ENCODE measurements at places on chromosomes 4 and X. TPM values are rescaled to one million over a fixed set of nuclear protein-coding genes. Genes with fewer than 3 reads are reported as not detected.

The ETDB gene
- polyA plus RNA-seq: not detected

DNA sequence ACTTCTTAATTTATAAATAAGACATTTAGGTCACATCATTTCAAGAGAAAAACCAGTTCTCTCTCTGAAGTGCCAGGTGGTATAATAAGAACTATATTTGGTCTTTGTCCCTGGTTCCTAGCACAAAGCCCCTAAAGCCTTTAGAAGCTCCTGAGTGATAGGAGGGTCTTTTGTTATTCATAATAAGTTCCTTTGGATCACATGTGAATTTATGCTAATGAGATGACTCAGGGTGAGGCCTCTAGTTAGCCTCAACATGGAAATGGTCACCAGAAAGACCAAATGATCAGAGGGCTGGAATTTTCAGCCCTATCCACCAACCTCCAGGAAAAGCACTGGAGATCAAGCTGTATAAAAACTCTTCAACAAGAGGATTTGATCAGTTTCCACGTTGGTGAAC lies 68.1 kb upstream of the BLTP1 start:
- no peak for DNase-seq

GRCh38 chr4:180557348-180557747 lies 1685.9 kb upstream of the TENM3 start:
- DNase-seq: no peak

The HHIP gene
- 0.87 TPM for polyA plus RNA-seq

- peak; percentile 62 for DNase-seq
These were observed 162.4 kb upstream of the IL15 start for GRCh38 chr4:141473952-141474351.

DNA sequence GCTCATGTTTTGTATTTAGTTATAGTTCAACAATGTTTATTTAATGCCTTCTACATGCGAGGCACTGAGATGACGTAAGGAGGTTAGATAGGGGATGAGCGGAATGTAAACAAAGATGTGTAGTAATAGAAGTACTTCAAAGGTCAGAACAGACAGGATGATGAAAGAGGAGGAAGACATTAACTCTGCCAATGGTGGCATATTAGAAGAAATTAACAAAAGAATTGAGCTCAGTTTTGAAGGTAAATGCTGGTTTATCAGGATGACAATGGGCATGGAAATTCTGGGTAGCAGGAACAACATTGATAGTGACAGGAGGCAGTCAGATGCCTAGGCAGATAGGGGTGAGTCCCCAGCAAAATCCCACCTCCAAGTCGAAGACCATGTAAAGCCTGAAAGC lies 62.3 kb upstream of the PGRMC2 start:
- no peak for DNase-seq

DNA sequence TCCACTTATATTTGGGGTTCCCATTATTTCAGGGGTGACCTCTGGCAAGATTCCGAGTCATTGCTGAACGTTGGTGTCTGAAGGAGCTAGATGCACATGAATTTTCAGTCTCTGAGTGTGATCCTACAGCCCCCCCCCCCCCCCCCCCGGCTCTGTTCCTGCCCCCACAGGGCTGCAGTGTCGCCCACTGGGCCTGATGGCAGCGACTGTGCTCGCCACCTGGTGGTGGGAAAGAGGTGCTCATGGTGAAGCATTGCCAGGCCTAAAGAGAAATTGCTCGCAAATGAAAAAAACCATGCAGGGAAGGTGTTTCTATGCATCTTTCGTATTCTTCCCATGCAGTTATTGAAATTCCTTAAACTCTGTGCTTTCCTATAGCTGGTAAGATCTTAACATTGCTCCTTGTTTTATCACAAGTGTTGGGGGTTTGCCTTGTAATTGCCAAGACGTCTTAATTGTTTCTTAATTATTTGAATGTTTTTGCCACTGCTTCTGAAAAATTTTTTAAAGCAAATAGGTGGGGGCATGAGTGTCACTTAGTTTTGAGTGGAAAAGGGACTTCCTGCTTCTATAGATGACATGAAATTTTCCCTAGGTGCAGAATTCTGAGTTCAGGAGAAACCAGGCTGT lies 63.2 kb downstream of the CLDN22 start:
- no peak for DNase-seq

DNA sequence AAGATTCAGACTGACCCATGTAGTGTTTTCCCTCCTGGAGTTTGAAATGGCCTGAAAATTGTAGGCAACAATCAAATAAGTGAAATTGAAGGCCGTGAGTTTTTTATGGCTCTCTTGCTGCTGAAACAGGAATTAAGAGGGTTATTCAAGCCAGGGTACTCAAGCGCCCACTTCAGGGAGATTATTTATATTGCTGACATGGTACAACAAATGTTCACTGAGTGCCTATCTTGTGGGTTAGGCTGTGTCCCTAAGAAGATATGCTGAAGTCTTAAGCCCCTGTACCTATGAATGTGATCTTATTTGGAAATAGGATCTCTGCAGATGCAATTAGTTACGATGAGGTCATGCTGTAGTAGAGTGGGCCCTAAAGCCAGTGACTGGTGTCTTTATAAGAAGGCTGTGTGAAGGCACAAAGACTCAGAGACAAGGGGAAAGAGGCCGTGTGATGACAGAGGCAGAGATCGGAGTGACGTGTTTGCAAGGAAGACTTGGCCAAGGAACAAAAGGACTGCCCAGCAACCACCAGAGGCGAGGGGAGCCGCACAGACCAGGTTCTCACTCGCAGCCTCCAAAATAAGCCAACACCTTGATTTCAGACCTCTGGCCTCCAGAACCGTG lies 72.9 kb downstream of the MED28 start:
- no peak for DNase-seq

DNA sequence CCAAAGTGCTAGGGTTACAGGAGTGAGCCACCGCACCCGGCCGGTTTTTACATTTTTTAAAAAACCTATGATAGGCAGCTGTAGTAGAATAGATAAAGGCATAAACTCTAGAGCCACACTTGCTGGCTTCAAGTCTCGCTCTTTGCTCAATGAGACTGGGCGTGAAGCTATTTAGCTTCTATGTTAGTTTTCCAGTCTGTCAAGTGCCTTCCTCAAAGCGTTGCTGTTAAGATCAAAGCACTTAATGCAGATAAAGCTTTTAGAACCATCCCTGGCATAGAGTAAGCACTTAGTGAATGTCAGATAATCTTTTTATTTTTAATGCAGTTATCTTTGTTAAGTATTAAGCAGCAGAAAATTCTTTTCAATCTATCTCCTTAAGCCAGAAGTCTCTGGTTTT lies 42.0 kb upstream of the BMPR1B start:
- no peak for DNase-seq

DNA sequence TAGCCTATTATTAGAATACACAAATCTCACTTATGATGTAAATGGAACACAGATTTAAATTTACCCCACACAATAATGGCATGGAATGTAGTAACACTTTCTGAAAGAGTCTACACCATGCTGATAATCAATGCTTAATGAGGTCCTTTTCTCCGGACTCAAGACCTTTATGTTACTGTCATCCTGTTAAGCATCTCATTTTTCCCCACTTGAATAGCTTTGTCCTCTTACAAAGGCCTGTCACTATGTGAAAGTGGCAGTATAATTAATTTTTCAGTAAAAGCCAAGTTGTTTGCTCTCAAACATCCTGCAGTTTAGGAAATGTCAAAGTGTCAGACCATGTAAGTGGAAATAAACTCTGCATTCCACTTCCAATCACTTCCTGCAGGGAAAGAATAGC lies 96.4 kb downstream of the GPC3 start:
- DNase-seq: no peak

GRCh38 chr4:31735004-31735403 lies 1014.8 kb downstream of the PCDH7 start:
- no peak for DNase-seq

- no peak for DNase-seq
These were observed 43.0 kb upstream of the HMX1 start for GRCh38 chr4:8914461-8915171.

The UCHL1 gene
- polyA plus RNA-seq: 1,295 TPM

- DNase-seq: no peak
These were observed 14.7 kb downstream of the CXCR3 start for GRCh38 chrX:71603618-71604017.

GRCh38 chr4:5137927-5138326 lies 86.6 kb downstream of the STK32B start:
- DNase-seq: no peak

- DNase-seq: no peak
These were observed 215.1 kb downstream of the DCHS2 start for GRCh38 chr4:154276496-154276895.

The RIBC1 gene
- polyA plus RNA-seq: not detected

- DNase-seq: no peak
These were observed 148.8 kb downstream of the PDE5A start for GRCh38 chr4:119479835-119480234.

The NEXMIF gene
- polyA plus RNA-seq: under 0.01 TPM

The ARHGAP6 gene
- 1.0 TPM for polyA plus RNA-seq

The SLC38A5 gene
- polyA plus RNA-seq: 5.3 TPM

- no peak for DNase-seq
These were observed 49.2 kb downstream of the PJA1 start for GRCh38 chrX:69116077-69116476.

The CLCN5 gene
- 2.4 TPM for polyA plus RNA-seq

The HSFX2 gene
- polyA plus RNA-seq: 0.29 TPM

The RELL1 gene
- 6.5 TPM for polyA plus RNA-seq

The MAGEE2 gene
- not detected for polyA plus RNA-seq

GRCh38 chrX:51975811-51976210 lies 82.4 kb downstream of the MAGED1 start:
- DNase-seq: no peak

The MGARP gene
- 24.2 TPM for polyA plus RNA-seq

- peak; percentile 59 for DNase-seq
These were observed 118.5 kb downstream of the TLL1 start for GRCh38 chr4:165991325-165992180.

DNA sequence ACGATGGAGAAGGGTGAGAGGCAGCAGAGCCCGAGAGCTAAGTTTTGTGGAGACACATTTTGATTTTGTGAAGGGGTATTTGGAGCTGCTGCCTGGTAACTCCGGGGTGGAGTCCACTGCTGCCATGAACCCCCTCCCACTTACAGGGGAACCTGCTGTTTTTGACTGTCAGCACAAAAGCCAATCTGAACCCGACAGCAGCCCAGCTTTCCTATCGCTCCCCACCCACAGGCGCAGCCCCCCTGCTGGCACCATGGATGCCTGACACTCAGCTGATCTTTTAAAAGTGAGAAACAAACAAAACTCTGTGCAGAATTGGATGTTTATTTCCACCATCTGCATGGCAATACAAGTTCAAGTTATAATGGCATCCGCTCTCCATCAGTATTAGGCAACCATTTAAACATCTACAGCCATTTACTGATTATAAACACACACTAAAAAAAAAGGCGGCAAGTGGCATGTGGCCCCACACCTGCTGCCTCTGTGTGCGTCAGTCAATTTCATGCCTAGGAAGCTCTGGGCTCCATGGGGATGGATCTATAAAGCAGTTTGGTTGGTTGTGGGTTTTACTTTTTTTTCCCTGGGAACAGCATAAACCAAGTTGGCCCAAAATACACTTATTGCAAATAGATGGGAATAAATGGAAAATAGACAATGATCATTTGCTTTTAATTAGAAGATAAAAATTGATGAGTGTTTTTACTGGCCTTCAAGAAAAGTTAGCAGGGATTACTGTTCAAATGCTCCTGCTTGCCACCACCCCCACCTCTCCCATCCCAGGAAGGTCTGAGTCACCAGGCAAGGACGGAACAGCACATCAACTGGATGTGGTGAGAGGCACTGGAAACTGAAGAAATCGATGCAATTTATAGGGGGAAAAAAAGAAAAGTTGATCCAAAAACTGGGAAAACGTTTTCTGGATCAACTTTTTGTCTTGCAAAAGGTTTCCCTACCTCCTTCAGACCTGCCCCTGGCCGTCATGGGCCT lies 46.0 kb downstream of the SEPSECS start:
- DNase-seq: peak; percentile 3

DNA sequence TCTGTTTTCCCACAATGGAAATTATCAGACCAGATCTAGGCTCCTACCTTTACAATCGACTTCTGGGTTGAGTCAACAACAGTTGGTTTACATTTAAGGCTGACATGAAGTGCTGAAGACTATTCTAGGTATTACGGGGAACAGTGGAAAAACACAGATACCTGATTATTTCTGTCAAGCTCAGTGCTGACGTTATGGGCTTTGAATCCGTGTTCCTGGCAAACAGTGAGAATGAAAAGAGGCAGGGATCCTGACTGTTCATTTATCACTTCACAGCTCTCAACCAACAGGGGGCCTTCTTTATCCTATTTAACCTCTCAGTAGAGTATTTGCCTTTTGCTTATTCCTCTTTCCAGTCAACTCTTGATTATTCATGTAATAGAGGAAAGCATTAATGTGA lies 43.1 kb downstream of the TMEM164 start:
- DNase-seq: no peak

The POLR2B gene
- 85.0 TPM for polyA plus RNA-seq

GRCh38 chr4:82579932-82580331 lies 18.1 kb upstream of the TMEM150C start:
- DNase-seq: no peak

The INTS6L gene
- 4.2 TPM for polyA plus RNA-seq

The SLC4A4 gene
- polyA plus RNA-seq: 1.9 TPM

The TLR10 gene
- polyA plus RNA-seq: not detected

The KIT gene
- polyA plus RNA-seq: 3.3 TPM

DNA sequence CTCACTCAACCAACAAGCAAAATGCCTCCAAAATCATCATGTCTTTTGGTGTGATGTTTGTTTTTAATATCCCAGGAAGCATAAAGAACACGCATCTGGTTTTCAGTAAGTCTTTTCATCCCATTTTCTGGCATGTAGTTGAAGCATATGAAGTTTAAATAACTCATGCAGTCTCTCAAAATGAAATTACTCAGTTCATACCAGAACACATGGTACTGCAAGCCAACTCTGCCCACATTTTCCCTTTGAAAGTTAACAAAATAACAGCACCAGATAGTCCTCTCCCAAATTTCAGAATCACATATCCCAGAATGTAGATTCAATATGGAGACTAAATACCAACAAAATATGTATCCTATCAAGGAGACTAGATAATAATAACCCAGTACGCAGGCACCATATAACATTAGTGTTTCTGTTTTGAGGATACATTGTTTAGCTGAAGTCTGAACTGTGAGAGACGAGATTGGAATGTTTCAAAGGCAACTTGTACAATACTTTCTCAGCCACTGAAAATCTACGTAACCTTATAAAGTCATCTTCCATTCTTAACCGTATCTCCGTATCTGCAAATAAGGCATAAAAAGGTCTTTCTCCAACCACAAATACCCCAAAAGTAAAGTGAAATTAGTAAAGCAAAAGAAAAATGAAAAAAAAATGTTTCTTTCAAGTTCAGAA lies 23.1 kb downstream of the CORIN start:
- no peak for DNase-seq

The TMPRSS11D gene
- not detected for polyA plus RNA-seq

DNA sequence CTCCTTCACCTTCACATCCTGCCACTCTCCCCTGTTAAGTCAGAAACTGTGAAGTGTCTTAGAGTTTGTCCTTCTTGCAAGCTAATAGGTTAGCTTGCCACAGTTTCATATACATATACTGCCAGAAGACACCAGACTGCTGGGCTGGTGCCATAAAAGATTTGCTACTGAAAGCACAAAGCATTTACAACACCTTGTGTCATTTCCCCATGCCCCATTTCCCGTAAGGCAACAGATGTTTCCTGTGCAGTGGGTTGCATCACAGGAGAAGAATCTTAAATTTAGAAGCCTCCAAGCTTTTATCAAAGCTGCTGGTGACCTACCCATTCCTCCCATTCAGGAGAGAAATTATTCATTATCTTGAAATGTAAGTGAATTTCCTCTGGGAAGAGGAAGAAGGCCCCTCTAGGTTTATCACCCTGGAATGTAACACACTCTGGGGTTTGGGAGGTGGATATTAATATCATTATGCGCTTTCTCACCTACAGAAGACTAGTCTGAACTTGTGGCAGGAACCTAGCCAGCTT lies 34.5 kb upstream of the RAB33B start:
- DNase-seq: peak; percentile 43

GRCh38 chr4:127580300-127580699 lies 52.5 kb upstream of the INTU start:
- no peak for DNase-seq

Measured in BJ (cell line).